ENCODE measurements at places on chromosomes 6 and 20. TPM values are rescaled to one million over a fixed set of nuclear protein-coding genes. Genes with fewer than 3 reads are reported as not detected.

LKAAEAR1 gene
- total RNA-seq = not detected

DNA sequence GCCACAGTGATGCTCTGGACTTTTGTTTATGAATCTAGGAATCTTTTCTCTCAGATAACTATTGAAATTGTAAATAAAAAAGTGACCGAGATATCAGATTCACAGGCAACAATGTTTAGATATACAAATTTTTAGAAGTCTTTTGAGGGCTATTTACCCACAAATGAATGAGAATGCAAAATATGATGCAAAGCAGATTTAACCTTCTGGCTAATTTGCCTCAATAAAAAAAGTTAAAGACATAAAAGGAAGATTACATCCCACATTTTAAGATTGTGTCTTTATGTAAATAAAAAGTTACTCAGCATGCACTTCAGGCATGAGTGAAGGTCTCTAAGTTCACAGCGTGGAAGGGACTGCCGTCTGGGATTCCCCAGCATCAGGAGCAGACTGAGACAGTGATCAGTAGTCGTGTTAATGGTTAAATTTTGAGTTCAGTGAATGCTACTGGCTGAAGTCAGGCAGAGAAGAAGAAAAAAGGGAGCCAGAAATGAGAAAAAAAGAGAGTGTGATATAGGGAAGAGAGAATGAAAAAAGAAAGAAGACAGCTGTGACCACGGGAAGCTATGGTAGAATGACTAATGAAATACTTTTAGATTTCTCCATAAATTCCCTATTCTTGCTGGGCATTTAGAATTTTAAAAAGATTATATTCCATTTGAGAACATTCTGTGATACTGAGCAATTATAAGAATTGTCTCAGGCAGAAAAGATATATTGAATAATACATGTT is 93.6 kb downstream of the MYB start:
- DNase-seq = no peak

CCDC28A gene
- 15.8 TPM for total RNA-seq

ZNF391 gene
- 8.3 TPM for total RNA-seq

GRCh38 chr20:25289886-25290597 is 42.2 kb downstream of the PYGB start:
- no peak for DNase-seq

- peak; percentile 4 for DNase-seq
These were observed 218.7 kb upstream of the FERMT1 start for GRCh38 chr20:6341491-6341890.

DNA sequence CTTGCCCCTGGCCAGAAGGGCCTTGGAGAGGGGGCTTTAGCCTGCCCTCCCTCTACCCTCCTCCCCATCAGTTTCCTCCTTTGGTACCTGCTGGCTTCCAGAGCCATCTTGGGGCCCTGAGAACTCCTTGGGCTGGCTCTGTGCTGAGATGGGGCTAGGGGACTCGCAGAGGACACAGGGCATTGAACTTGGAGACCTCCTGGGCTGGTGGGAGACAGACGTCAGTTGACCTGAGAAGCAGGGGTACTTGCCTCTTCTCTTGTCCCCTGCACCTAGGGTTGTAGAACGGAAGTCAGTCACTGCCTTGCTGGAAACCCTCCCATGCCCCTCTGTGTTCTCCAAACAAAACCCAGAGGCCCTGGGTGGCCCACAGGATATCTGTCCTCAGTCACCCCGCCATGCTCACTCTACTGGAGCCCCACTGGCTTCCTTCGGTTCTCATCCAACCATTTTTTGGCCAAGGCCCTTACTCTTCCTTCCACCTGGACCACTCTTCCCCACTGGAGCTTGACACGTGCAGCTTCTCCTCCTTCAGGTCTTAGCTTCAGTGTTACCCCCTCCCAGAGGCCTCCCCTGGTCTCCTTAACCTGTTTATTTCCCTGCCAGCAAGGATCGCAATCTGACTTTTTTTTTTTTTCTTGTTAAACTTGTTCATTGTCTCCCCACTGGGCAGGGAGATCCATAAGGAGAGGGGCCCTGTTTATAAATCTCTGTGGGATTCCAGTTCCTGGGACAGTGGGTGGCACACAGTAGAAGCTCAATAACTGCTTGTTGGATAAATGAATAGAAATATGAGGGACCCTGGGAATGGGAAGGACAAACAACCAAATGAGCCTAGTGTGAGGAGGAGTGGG is 971 bp downstream of the RBCK1 start:
- no peak for DNase-seq

CPXM1 gene
- not detected for total RNA-seq

CCN5 gene
- 0.93 TPM for total RNA-seq

BACH2 gene
- total RNA-seq = 7.5 TPM

SPDEF gene
- not detected for total RNA-seq

GSTA1 gene
- not detected for total RNA-seq

DNA sequence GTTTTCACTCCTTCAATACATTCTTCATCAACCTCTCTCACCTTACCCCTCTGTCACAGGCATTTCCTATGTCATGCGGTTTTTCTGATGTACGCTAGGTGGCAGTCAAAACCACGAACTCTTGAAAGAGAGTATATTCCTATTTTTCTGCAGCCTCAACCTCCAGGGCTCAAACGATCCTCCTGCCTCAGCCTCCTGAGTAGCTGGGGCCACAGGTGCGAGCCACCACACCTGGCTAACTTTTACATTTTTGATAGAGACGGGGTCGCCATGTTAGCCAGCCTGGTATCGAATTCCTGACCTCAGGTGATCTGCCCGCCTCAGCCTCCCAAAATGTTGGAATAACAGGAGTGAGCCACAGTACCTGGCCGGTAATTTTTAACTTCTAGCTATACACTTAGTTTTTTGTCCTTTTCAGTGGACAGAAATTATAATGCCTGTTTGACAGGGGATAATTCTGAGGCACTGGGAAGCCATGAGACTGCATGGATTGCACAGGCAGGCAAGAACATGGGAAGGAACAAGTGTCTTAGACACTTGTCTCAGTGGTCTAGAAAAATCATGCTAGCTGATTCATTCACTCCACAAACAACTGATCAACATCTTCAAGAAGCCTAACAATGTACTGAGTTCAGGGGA is 22.5 kb upstream of the HFE start:
- DNase-seq = peak; percentile 67

DNA sequence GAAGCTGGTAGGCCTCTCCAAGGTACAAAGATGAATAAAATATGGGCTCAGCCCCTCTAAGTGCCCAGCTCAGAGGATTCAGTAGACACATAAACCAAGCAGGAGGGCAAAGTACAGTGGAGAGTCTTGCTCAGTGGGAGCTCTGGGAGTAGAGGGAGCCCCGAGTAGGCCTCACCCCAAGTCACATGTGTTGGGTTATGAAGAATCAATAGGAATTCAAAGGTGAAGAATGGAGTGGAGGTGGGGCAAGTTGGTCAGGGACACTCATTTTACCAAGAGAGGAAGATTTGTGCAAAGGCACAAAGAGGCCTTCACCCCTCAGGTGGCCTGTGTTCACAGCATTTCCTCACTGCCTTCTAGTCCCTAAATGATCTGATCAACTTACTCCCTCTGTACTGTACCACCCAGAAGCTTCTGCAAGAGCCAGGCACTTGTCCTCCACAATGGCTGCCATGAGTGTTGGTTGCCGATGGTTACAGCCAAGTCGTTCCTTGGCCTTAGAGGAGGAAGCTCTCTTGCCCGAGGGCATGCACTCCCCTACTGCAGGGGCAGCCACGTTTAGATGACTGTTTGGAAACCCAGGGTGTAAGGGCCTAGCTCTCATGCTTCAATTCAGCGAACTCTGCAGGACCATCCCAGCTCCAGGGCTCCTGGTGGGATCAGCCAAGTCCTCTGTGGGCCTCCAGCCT is 6.7 kb upstream of the CDKN1A start:
- DNase-seq = no peak

GRCh38 chr6:51199733-51200260 is 381.1 kb downstream of the TFAP2B start:
- DNase-seq = no peak

GRCh38 chr20:49270177-49270576 is 7.7 kb downstream of the ZNFX1 start:
- peak; percentile 34 for DNase-seq

GRCh38 chr20:18524646-18525045 is 16.9 kb downstream of the SEC23B start:
- peak; percentile 65 for DNase-seq

DNA sequence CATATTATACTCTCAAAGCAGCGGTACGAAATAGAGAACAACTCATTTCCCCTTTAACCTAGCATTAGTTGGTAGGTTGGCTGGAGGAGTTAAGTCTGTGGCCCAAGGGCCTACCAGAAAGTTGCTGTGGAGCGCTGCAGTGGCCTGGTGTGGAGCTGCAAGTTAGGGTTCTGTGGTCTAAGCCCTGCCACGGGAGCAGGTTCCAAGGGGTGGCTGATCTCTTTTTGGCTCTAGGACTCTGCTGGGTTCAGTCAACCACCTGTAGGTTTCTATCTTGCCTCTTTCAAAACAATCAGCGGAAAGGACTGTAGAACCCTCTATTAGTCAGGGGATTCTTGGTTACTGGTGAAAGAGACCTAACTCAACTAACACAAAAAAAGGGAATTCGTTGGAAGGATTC is 54.5 kb upstream of the TULP4 start:
- no peak for DNase-seq

DNA sequence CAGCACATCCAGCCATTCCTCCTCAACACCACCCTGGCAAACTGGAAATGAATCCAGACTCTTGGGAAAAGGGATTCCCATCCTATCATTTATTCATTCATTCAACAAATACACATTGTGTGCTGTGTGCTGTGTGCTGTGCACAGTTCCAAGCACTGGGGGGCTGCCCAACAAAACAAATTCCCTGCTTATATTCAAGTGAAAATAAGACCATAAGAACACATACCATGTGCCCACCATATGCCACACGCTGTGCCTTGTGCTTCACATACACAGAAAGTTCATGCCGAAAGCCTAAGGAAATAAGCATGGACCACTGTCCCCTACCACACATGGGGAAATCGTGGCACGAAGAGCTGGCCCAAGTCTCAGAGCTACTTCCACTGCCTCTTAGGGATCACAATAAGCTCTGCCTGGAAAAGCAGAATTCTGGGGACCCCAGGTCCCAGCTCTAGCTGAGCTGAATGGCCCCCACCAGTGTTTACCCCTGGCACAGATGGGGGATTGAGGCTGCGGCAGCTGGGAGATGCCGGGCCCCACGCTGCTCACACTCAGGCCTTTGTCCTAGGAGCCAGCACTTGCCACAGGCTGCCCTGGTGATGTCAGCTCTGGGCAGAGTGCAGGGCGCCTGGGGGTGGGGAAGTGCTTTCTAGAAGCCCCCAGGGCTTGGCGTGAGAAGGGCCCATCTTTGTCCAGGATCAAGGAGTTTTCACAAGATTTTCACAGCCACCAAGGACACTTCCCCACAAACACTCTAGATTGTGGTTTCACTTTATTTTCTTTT is 99.6 kb downstream of the PREX1 start:
- DNase-seq = no peak

RIPPLY2 gene
- total RNA-seq = not detected

FKBP5 gene
- 304 TPM for total RNA-seq

Measured in MCF 10A (cell line).